ENCODE measurements at places on chromosomes 3 and 15. TPM values are rescaled to one million over a fixed set of nuclear protein-coding genes. Genes with fewer than 3 reads are reported as not detected.

- no peak for DNase-seq
Observed at GRCh38 chr15:95261546-95261945, 1030.2 kb downstream of the MCTP2 start.

DNA sequence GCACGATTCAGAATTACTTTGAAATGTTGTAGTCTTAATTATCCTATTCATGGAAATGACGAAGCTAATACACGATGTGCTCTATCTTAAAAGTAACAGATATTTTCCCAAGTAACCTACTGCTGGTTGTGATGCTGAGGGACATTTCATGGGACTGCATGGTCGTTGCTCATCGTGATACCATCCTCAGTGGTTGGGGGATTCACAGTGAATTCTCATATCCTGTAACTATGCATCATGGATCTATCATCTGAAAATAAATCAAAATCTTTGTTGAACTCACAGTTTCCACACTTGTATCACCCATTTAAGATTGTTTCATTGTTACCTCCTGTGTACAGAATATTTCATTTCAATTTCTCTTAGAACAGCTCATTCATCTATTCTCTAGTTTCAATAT is 84.7 kb downstream of the OPA1 start:
- DNase-seq: no peak

DNA sequence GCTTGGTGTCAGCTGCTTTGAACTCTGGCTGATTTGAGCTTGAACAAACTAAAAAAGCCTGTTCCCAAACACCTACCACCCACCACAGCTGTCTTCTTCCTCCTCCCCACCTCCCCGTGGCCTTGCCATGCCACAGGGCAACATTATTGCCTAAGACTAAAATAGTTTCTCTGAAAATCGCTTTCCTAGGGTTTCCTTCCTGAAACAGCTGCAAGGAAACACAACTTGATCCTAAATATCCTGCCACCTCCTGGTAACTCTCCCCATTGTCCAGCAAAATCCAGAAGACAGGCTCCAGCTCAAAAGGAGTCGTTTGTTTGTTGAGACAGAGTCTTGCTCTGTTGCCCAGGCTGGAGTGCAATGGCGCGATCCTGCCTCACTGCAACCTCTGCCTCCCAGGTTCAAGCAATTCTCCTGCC is 193.9 kb upstream of the TPM1 start:
- DNase-seq: no peak

GRCh38 chr3:124384527-124384926 is 345.7 kb upstream of the UMPS start:
- DNase-seq: no peak

DNA sequence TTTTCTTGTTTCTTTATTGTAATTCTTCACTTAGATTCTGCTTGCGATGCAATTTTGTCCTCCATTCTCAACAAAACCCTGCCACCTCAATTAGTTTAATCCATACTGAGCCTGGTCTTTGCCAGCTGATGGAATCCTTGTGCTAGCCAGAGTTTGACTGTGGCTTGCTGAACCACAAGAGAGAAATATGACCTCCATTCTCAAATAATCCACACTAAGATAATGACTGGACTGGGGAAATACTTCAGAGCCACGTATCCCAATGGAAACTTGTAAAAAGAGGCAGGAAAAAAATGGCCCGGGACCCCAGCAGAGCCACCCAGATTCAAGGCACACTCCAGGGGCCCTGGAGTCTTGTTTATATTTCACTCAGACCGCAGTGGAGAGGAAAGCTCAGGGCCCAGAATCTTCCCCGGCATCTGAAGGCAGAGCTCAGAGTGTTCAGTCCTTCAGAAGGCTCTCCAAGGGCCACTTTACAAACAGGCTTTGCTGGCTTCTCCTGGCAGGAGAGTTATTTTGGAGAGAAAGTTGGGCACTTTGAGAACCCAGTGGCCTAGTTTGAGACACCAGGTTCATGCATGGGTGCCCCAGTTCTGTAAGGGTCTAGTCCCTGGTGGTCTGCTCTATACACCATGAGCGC is 62.7 kb downstream of the SSUH2 start:
- no peak for DNase-seq

DNA sequence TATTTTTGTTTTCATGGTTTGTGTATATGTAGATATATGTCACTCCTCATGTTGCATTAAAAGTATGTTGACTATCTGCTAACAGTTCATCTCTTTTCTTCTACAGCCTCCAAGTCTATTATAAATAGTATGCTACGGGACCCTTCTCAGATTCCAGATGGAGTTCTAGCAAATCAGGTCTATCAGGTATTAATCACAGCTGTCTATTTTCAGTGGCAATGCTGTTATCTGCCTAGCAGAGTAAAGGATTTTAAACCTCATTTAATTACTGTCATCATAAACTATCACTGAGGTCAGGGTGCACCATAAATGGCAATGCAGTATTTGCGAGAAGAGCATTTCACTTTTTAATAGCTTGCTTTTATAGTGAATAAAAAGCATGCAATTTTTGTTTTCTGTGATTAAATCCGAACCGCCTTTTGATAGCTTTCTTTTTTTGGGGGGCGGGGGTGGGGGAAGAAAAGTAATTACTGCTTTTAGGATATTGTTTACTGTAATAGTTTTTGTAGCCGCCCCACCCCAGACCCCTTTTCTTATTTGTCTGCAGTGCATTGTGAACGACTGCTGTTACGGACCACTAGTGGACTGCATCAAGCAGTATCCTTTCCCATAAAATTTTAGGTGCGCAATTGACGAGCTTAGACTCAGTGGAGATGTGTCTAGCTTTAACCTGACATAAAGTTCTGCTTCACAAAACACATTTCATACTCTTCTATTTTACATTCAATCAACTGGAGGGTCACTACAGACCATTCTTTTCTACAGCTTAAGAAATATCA is 112.3 kb downstream of the CDIN1 start:
- no peak for DNase-seq

- DNase-seq: no peak
Observed at GRCh38 chr15:79724804-79725203, 172.0 kb downstream of the MTHFS start.

DNA sequence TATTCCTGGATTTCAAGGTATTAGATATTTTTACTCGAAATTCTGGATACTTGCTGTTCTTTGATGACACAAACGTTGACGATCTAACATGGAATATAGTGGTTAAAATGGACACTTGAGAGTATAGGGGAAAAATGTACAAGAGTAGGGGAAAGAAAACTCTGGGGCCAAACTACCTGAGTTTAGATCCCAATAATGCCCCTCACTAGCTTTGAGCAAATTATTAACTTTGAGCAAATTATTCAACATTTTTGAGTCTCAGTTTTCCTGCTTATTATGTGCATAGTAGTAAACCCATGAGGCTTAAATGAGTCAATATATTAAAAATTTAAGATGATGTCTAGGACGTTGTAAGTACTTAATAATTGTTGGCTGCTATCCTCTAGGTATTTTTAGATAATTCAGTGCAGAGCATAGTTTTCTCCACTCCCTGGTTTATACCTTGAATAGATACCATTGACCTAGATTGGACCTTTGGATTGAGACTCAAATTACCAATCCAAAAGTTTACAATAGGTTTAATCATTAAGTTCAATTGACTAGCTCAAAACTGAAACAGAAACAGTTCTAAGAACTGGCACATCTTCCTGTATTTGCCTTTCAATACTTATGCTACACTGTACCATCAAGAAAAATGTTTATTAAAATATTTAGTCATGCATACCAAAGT is 4.5 kb downstream of the ADGRG7 start:
- no peak for DNase-seq

DNA sequence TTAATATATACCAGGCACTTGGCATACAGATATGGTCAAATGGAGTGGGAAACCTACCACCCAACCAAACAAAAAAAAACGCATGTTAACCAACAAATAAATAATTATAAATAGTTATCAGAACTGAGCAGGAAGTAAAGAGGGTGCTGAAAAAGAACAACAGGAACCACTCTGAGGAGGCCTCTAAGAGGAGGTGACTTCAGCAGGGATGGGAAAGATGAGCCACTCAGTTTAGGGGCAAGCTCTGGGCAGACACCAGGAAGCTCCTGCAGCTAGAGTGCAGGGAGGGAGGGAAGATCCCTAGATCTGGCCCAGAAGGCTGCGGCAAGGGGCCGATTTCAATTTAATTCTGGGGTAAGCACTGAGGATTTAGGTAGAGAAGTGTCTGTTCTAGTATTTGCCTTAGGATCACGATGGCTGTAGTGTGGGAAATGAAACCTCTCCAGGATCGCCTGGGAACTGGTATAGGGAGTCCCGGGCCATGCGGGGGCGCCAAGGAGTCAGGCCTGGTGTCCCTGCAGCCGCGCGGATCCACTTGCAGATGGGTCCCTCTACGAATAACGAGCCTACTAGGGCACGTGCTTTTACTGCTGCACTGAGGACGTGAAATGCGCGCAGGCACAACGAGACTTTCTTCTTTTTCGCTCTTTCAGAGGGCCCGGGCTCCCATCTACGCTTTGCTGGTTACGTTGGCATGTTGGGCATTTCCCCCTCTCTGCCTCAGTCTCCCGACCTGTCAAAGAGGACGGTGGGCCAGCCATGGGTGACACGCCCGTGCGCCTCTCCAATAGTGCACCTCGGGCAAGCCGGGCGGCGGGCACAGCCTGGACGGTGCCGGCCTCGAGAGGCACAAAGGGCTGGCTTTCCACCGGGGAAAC is 1.5 kb upstream of the LIMD1 start:
- DNase-seq: peak; percentile 57

DNA sequence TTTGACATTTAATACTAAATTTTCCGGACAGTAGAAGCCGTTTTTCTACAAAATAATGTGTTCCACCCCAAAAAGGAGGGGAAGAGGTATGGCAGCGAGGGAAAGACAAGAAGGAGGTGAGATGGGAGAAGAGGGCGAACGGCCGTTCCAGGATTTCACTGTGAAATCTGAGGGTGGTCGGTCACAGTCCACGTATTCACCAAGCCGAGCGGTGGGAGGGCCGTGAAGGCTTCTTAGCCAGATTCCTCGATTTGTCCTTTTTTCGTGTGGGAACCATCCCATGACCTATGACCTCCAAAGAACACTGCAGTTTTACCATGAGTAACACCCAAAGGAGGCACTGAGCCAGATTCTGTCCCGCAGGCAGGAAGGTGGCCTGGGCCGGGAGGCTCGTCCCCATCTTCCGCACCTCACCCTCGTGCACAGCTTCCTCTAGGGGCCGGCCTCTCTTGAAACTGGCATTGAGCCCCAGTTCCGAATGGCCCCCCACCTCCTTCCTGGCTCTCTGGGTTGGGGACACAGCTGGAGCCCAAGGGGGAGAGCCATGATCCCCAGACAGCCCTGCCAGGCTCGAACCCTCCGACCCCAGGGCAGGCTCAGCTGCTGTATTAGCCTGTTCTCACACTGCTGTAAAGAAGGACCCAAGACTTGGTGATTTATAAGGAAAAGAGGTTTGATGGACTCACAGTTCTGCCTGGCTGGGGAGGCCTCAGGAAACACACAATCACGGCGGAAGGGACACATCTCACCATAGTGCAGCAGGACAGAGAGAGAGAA is 23.7 kb downstream of the XXYLT1 start:
- no peak for DNase-seq

GRCh38 chr15:65962187-65962586 is 92.9 kb downstream of the RAB11A start:
- no peak for DNase-seq

DNA sequence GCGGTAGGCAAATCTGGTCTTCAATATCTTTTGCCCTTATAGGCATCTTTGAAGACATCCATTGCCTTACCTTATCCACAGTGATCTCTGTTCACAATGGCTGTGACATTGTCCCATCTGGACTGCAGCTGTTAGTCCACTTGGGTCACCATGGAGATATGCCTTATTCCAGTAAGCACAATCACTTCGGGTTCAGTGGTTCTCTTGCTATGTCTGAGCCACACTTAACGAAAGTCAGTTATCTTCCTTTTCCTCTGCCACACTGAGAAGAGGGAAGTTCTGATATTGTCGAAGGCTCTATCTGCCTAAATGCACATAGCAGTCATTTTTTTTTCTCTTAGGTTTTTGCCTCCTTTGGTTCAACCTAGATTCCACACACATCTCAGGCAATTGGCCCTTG is 119.0 kb upstream of the SATB1 start:
- DNase-seq: no peak

DNA sequence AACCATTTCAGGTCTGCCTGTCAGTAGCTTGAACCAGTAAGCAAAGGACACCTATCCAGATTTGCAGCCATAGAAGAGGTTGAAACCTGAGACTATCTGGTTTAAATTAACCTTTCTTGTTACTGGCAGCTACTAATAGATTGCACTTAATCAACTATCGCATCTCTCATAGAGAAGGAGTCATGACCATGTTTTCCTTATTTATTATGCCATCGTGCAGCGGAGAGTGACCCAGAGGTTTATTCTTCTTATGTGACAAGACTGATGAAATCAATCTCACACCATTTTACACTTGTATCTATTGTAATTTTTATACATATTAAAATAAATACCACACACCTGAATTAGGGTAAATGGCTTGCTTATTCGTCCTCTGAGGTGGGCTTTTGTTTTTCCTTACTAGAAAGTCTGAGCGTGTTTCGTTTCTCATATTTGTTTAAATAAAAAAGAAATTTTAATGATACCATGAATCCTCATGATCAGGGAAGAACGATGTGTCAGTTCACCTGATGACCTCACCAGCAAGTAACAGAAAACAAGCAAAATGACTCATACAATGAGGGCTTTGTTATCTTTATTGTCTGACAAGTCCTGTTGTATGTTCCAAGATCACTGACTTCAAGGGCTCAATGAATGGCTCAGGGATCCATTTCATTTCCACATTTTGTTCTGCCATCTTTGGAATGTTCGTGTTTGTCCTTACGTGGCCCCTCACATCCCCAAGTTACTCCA is 379.5 kb upstream of the DPH6 start:
- no peak for DNase-seq

DNA sequence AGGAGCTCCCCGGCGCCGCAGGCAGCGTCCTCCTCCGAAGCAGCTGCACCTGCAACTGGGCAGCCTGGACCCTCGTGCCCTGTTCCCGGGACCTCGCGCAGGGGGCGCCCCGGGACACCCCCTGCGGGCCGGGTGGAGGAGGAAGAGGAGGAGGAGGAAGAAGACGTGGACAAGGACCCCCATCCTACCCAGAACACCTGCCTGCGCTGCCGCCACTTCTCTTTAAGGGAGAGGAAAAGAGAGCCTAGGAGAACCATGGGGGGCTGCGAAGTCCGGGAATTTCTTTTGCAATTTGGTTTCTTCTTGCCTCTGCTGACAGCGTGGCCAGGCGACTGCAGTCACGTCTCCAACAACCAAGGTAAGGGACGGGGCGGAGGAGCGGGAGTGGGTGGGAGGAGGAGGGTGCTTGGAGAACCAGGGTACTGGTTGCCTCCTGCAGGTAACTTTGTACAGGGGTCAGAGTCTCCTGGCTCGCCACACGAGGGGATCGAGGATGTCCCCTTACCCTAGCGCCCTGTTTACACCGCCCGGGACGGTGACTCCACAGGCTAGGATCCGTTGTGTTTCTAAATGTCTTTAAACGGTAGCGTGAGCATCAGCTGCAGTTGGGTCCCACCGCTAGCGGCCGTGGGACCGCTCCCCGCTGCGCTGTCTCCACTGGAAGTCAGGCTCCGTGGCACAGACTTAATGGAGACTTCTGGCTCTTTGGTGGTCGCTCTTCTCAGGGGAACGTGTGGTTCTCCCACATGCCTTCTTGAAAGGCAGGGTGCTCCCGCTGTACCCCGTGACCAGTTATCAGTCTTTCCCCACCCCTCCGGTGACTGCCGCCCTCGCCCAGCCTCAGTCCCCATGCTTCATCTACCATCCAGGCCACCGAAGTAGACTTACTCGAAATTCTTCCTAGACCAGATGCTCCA is 515 bp downstream of the EPHA6 start:
- no peak for DNase-seq

Gene NR2E3
- not detected for total RNA-seq

Gene ACKR2
- total RNA-seq: 0.44 TPM

Gene ADGRG7
- not detected for total RNA-seq

Gene FBXW12
- total RNA-seq: 0.14 TPM

Gene KLF15
- total RNA-seq: 0.14 TPM

Gene ZNF197
- total RNA-seq: 10.7 TPM

Gene TNFAIP8L3
- 1.8 TPM for total RNA-seq

Gene CDC25A
- total RNA-seq: 39.1 TPM
